Hematopoietic multipotent progenitor cell treated with erythropoietin and hydrocortisone succinate and interleukin-3 and kit ligand, for 6 days (in vitro differentiated cells): ENCODE measurements at places on chromosomes 5 and 9.

DNA sequence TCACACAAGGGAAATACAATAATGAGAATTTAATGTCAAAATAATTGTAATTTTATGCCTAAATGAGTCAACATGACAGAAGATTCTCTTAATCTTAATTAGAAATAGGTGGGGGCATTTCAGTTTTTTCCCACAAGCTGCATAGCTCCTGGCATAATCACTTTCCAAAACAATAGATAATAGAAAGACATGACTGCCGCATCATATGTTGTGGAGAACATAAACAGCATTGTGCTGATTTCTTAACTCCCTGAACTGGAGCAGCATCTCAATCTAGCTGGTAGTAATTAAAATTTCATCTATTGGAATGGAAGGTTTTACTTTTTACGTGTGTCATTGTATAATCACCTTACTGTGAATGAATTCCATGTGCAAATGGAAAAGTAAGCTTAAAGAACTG lies 112.1 kb downstream of the ST8SIA4 start:
- DNase-seq: peak; percentile 8

- no peak for DNase-seq
Measured at GRCh38 chr5:172313915-172314314, 30.4 kb upstream of the UBTD2 start.

GRCh38 chr5:13934125-13934524 lies 10.4 kb downstream of the DNAH5 start:
- no peak for DNase-seq

DNA sequence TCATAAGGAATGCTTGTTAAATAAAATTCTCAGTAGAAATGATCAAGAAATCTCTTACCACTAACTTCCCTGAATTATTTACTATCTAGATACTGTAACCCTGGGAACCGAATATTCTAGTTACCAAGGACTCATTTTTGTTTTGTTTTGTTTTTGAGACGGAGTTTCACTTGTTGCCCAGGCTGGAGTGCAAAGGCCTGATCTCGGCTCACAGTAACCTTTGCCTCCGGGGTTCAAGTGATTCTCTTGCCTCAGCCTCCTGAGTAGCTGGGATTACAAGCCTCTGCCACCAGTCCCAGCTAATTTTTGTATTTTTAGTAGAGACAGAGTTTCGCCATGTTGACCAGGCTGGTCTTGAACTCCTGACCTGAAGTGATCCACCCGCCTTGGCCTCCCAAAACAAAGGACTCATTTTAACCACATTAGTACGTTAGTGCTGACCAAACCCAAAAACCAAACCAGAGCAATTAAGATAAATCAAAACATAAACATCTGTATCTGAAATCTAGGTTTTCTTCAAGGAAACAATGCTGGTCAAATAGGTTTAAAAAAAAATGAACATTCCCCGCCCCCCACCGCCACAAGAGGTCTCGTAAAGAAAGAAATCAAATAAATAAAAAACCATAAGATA lies 3.7 kb downstream of the TXN start:
- no peak for DNase-seq

GRCh38 chr5:50889790-50890189 lies 223.4 kb downstream of the PARP8 start:
- no peak for DNase-seq

DNA sequence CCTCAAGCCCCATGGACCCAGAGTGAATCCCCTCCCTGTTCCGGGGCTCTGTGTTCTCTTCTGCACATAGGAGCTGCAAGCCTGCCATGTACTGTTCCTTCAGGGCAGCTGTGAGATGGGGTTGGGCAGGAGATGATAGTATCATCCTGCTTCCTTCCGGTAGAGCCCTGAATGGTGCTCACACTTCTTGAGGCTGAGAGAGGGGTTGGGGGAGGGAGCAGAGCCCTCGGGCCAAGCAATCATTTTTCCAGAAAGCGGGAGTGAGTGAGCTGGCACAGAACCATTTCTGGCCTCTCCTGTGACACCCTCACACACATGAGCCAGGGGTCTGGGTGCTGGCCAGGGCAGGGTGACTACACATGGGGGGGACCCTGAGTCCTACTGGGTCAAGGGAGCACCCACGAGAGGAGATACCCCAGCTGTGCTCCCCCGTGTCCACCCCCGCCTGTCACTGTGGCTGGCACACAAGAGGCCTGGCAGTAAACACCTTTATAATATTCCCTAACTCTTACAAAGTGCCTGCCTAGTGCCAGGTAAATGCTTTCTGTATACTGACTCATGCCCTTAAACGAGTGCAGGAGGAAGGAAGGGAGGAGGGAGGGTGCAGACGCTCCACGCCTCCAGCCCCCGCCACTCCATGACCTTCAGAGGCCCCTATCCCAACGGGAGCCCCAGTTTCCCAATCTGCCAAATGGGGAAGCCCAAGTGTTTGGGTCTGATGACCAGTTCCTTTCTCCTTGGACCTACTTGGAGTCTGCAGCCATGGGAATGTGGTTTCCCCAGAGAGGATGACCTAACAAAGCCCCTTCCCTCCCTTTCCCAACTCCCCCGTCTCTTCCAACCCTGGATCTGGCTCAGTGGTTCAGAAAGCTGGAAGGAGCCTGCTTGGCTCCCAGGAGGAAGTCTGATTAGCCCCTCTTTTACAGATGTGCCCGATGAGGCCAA lies 15.5 kb downstream of the AKNA start:
- DNase-seq: peak; percentile 78

- DNase-seq: no peak
Measured at GRCh38 chr9:8732367-8733075, 932.9 kb upstream of the DMAC1 start.

GRCh38 chr5:99187611-99188010 lies 258.8 kb upstream of the CHD1 start:
- peak; percentile 12 for DNase-seq

DNA sequence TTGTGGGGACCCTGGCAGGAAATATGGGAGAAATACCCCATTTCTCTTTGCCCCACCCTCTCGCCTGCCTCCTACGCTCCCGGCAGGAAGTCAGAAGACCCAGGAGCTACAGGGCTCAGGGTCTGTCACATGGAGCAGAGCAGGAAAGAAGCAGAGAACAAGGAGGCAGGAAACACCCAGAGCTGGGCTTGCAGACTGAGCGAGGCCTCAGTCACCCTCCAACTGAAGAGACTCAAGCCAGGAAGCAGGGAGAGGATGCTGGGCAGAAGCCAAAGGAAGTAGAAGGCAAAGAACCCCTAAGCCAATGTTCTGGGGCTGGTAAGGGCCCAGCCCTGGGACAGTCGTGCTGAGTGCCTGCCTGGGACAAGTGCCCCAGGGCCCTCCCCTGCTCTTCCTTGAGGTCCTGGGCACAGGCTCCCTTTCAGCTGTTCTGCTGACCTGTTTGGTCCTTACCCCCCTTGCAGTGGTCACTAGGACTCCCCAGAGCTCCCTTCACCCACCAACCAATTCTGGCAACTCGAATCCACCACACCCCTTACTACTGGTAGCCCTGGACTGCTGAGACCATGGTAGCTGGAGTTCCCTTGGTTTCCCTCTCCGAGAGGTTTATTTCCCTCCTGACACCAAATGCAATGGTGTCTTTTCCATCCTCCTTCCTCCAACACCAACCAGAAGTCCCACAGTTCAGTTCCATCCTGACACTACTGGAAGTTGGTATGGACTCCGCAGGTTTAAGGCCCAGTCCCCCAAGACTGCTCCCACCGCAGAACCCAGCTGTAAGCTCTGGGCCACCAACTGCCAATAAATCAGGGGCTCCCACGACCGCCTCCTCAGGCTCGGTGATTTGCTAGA lies 157.5 kb downstream of the COL23A1 start:
- DNase-seq: no peak

DNA sequence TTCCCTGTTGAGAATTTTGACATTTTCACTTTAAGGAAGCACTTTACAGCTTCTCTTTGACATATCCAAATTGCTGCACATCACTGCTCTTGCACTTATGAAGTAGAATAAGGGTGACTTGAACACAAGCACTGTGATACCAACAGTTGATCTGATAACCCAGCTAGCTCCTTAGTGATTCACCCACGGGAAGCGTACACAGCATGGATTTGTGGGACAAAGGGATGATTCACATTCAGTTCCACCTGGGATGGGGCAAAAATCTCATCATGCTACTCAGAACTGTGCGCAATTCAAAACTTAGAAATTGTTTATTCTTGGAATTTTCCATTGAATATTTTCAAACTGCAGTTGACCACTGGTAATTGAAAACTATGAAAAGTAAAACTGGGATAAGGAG lies 1565.5 kb upstream of the CDH9 start:
- no peak for DNase-seq

- DNase-seq: no peak
Measured at GRCh38 chr9:111915425-111915758, 18.8 kb downstream of the UGCG start.
